ENCODE measurements at places on chromosomes 13 and 19.

- DNase-seq, result no peak
Observed at GRCh38 chr19:20669263-20669662, 7.9 kb upstream of the ZNF626 start.

DNA sequence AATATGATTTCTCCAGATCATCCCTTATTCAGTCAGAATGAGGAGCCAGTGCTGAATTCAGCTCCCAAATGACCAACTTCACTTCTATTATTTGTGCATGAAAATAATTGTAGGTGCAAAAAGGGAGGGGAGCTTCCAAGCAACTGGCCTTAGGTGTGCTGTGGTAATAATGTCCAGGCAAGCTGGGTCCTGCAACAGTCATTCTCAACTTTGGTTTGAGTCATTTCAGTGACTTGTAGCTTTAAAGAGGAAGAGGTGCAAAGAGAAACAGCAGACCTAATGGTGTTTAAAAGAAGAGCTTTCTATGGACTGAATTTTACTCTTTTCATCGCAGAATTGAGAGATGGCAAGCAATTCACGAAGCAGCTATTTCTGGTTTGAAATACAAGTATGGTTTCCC, 29.2 kb upstream of the FGF9 start:
- no peak for DNase-seq

GRCh38 chr13:20964904-20965303, 62.4 kb upstream of the XPO4 start:
- DNase-seq, result peak; percentile 59

- DNase-seq, result no peak
Observed at GRCh38 chr19:28034936-28035335, 1178.0 kb downstream of the UQCRFS1 start.

- peak; percentile 25 for DNase-seq
Observed at GRCh38 chr19:28881616-28882015, 331.3 kb downstream of the UQCRFS1 start.

- no peak for DNase-seq
Observed at GRCh38 chr13:78265098-78265497, 338.3 kb downstream of the POU4F1 start.

DNA sequence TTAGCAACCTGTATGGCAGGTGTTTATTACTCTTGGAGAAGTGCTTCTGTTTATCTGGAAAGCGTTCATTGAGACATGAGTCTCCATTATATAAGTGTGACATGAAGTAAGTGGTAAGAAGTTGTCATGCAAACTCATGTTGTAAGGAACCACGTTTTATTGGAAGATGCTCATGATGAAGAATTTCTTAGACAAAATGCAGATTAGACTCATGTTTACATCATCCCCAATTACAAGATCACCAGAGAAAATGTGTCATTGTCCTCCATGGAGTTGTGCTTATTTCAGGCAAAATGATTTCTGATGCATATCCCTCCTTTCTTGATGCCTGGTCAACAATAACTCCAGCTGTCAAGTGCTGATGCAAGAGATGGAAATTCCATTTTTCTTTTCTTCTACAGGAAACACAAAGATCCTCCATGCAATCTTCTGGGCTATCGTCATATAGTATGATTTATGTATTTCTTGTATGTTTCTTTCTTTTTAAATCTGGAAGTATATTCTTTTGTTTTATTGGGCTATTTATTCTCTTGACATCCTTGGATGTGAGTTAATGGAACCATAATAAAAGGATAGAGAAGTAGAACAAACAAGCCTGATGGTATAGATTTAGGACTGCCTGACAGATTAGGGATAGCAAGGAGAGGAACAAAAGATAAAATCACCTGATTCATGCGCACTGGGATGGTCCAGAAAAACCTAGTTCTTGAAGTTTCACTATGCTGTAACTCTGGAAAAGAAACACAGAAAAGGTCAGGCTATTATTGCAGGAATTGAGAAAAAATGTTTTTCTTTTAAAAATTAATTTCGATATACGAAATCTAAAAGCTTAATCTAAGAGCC, 50.7 kb upstream of the DIAPH3 start:
- no peak for DNase-seq

- no peak for DNase-seq
Observed at GRCh38 chr19:5339950-5340636, 519 bp downstream of the PTPRS start.

Data from Caki2 (cell line).